LHCN-M2 (cell line): ENCODE measurements at places on chromosomes 1 and 21. TPM values are rescaled to one million over a fixed set of nuclear protein-coding genes. Genes with fewer than 3 reads are reported as not detected.

CFHR5 gene
- total RNA-seq: not detected in 2 replicates

ADGRL4 gene
- total RNA-seq: 2.0 and 2.1 TPM in 2 replicates

LRRC39 gene
- 0.19 and 0.34 TPM in 2 replicates for total RNA-seq

AGO1 gene
- 10.7 and 16.6 TPM in 2 replicates for total RNA-seq

VSIG8 gene
- not detected in 2 replicates for total RNA-seq

COPA gene
- total RNA-seq: 130 and 149 TPM in 2 replicates

S100A14 gene
- not detected in 2 replicates for total RNA-seq

ASPM gene
- total RNA-seq: 70.1 and 76.5 TPM in 2 replicates

TCHH gene
- 0.06 TPM in 1 of 2 replicates, not detected in the other for total RNA-seq

TUFT1 gene
- 7.8 and 7.9 TPM in 2 replicates for total RNA-seq

RAB3B gene
- total RNA-seq: 12.2 and 12.4 TPM in 2 replicates

SLC1A7 gene
- total RNA-seq: not detected in 2 replicates

TRNP1 gene
- total RNA-seq: 22.4 and 27.0 TPM in 2 replicates

OR10Z1 gene
- total RNA-seq: not detected in 2 replicates

VASH2 gene
- 1.7 and 3.3 TPM in 2 replicates for total RNA-seq

DAB1 gene
- not detected in 2 replicates for total RNA-seq

ERICH3 gene
- total RNA-seq: not detected in 2 replicates

RGL1 gene
- 15.7 and 17.0 TPM in 2 replicates for total RNA-seq

PLA2G4A gene
- total RNA-seq: not detected in 2 replicates

GBP7 gene
- total RNA-seq: not detected in 2 replicates
